ENCODE measurements at places on chromosomes 6 and 20.

GRCh38 chr6:156849806-156850205 is 72.6 kb downstream of the ARID1B start:
- DNase-seq, result no peak

DNA sequence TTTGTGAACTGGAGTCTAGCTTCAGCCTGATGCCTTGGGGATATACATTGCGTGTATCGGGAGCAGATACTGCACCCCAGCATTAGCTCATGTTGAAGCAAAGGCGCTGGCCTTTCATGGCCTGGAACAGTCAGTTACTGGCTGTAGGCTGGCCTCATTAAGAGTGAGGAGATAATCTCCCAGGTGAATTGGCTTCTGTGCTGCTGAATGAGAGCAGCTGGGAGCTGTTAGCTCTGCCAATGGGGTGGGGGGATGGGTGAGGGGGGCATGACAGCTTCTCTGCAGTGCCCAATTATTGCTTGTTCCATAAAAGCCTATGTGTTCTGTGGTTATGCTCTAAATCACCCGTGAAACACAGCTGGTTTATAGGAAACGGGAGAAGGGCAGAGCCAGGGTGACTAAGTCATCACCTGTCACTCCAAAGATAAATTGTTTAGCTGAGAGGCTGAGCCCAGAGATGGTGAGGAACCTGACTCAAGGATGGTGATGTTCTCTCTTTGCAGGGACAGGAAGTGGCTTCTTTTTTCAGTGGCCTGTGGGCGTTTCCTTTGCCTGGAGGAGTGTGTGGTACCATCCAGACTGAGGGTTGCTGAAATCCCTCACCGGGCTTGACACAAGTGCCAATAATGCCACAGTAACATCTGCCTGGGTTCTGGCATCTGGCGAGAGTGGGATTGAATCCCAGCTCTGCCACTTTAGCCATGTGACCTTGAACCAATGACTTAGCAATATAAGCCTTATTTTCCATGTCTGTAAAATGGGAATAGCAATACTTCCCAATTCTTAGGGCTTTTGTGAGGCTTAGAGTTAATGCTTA is 170.8 kb downstream of the BCAS1 start:
- DNase-seq, result peak; percentile 73

DNA sequence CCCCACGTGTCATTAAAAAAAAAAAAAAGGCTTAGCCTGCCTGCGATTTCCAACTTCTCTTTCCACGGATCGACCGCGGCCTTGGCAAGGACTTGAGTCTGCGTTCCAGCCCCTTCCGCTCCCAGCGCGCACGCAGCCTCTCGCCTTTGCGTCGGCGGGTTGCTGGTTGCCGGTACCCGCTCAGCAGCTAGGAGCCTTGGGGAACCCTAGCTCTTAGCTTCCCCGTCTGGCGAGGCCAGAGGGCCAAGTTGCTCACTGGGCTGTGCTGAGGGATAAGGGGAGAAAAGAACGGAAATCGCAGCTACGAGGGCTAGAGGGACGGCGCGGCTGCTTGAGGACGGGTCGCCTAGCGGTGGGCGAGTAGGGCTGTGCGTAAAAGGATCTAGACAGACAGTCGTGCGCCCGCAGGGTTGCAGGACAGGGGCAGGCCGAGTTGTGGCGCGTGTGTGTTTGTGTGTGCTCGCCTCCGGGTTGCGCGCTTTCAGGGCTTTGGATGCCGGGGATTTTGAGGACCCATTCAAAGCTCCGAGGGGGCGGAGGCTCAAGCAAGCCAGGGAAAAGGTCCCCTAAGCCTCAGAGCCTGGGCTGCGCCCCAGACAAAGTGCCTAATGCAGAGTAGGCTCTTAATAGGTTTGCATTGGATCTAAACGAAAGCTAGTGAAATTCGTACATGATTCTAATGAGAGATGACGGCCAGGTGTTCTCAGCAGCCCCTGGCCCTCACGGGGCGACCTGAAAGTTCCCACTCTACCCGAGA is 40.5 kb upstream of the OSTM1 start:
- peak; percentile 62 for DNase-seq

- DNase-seq, result no peak
Observed at GRCh38 chr6:2360126-2360525, 114.7 kb upstream of the GMDS start.

- DNase-seq, result no peak
Observed at GRCh38 chr6:129575378-129576118, 134.4 kb downstream of the ARHGAP18 start.

DNA sequence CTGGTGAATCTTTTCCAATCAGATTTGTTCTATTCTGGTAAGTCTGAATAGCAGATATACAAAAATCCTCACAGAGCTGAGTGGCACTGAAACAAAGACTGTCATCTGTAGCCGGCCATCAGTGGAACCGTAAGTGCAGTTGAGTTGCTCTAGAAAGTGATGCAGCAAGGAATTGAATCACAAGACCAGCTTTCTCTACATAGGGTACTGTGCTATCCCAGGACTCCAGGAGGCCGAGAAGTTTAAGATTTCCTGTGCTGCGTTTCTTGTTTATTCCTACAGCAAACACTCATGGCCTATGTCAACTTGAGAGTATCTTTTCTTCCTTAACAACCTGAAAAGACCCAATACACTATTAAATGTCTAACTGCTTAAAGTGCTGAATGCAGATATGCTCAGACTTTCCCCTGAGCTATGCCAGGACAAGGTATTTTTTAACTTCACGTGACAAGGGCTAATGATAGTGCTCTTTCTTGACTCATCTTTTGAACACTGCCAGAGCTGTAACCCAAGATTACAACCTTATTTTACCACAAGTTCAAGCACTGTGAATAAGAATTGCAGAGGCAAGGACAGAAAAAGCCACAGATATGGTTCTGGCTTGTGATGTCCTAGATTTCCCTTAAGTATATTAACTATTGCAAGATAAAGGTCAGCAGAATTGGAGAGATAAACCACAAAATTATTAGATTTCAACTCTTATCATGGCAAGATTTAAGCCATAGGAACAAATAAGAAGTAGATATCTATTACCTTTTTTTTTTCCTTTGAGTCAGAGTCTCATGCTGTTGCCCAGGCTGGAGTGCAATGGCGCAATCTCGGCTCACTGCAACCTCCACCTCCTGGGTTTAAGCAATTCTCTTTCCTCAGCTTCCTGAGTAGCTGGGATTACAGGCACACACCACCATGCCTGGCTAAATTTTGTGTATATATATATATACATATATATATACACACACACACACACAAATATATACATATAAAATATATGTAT is 71.6 kb downstream of the GJA1 start:
- DNase-seq, result no peak

DNA sequence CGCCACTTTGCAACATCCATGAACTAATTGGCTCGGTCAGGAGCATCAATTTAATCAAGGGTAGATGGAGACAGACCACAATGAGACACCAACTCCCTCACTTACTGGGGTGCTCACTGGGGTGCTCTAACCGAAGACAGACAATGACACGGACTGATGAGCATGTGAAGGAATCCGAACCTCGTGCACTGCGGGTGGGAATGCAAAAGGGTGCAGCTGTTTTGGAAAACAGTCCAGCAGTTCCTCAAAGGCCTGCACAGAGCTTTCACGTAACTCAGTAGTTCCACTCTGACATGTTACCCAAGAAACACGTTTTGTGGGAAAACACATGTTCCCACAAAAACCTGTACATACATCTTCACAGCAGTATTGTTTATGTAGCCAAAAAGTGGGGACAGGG is 26.8 kb downstream of the ANKRD60 start:
- no peak for DNase-seq

- no peak for DNase-seq
Observed at GRCh38 chr6:124233221-124233620, 429.6 kb downstream of the NKAIN2 start.

DNA sequence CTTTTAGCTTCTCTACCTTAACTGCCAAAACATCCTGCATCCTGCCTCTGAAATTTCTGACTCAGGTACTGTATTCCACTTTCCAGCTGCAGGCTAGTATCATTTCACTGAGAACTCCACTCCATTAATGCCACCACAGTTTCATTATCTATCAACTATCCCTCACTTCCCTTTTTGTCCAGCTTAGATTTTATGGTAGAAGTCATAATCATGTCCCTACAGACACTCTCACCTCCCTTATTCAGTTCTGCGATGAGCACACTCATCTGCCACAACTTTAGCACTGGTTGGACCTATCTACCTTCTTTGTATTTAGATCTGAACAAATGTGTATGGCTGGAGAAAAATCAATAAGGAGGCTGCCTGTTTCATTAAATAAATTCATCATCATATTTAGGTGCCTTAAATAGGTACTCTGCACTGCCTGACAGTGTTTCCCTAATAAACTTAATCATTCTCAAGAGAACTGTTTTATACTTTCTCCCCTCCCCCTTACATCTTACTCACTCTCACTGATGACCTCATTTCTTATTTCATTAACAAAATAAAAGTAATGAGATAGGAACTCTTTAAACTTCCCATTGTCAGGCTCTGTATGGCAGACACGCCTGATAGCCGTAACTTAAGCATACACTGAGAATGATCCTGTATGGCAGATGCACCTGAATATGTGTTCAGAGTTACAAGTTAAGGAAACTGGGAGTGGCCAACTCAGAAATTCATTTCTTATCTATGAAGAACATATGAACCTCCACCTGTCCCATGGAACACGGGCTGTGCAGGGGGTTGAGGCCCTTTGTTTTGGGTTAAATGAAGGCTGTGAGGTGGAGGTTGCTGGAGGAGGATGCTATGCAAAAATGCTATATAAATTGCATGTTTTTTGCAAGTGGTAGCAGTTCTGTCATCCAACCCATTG is 95.3 kb upstream of the MAN1A1 start:
- no peak for DNase-seq

DNA sequence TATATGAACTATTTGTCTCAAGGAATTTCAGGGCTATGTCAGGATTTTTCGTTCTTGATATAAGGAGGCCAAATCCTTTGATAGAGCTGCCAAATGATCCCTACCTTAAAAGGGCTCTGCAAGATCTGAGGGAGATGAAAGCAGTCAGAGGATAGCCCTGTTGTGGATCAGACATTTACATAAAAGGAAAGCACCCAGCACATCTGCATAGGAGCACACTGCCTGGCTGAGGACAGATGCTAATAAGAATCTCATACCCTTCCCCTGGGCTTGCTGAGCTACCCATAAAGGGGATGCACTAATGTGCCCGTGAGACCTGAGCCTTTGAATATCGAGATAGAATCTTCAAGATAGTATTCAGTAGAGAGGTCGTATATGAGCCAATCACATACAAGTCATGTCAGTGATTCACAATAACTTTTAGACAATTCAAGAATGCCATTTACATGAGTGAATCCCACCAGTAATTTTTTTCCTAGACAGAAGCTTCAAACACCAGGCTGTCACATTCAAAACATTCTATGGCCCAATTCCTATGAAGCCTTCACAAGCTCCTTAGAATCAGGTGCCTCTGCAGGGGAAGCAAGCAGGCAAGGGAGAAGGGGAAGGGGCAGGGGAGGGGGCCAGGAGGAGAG is 71.1 kb downstream of the STMND1 start:
- no peak for DNase-seq

GRCh38 chr6:13573669-13574110 is 711 bp upstream of the SIRT5 start:
- no peak for DNase-seq

GRCh38 chr20:60272790-60273189 is 314.6 kb downstream of the CDH26 start:
- no peak for DNase-seq

- no peak for DNase-seq
Observed at GRCh38 chr20:50340541-50340940, 149.9 kb downstream of the CEBPB start.

GRCh38 chr6:157929076-157929475 is 52.6 kb upstream of the SYNJ2 start:
- DNase-seq, result no peak

GRCh38 chr6:146914489-146915483 is 289.4 kb upstream of the STXBP5 start:
- DNase-seq, result no peak

DNA sequence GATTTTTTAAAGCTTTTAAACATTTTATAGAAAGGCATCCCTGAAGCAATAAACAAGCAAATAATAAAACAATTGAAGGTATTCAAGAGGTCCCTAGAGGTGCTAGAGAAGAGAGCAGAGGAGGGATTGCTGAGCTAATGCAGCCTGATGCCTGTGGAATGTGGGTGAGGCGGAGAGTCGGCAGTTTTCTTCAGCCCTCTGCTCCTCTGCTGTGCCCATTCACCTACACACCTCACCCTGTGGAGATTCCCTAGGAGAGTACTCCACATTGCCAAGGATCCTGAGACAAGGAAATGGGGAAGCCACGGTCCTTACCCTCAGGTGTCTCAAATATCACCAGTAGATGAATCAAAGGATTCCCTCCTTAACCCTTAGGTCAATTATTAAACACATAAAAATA is 199.8 kb upstream of the POU3F2 start:
- no peak for DNase-seq

DNA sequence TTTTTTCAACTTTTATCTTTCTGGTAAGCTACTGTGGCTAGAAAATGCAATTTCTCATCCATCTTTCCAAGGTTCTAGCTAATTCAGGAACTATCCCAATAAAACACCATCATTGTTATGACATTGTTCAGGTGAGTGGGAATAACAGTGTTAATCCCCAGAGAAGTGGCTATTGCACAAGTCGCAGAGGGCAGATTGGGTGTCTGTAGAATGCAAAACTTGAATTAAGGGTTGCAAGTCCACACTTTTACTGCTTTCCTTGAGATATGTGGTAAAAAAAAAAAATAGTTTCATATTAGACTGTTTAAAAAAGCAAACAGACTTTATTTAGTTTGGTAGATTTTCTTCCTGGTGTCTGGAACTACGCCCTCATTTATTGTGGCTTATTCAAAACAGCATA is 41.1 kb upstream of the PRDM1 start:
- DNase-seq, result no peak

- DNase-seq, result no peak
Observed at GRCh38 chr20:48564982-48565539, 262.7 kb downstream of the PREX1 start.

DNA sequence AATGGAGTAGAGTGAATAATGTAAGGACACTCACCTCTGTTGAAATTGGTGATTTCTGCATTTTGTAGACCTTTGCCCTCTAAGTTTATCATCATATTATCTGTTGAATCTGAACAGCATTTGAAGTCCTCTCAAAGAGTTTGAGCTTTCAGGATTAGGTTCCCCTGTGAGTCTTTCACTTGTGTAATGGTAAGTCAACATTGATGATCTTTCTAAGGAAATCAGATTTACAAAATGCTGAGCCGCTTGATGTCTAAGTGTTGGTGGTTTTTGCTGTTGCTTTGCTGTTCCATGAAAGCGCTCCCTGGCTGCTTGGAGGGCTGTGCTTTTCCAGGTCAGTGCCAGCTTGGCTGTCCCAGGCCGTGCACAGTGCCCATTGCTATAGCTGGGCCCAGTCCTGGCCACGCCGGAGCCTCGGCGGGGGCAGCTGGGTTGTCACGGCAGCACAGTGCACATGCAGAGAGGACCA is 33.8 kb upstream of the KIF25 start:
- no peak for DNase-seq

GRCh38 chr20:48832405-48832730 is 4.6 kb upstream of the PREX1 start:
- DNase-seq, result no peak

DNA sequence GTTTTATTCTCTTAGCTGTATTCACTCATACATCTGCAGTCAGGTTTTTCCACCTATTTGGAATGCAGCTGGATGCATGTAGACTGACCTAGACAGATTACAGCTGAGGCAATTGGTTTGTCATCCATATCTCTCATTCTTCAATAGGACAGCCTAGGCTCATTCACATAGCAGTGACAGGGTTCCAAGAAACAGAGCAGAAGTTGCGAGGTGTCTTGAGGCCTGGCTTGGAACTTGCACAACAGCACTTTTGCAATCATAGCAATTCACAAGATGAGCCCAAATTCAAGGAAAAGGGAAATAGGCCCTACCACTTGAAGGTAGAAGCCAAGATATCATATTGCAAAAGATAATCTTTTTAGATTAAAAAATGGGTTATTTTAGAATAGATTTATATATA is 508.9 kb upstream of the JAG1 start:
- DNase-seq, result no peak
